Endothelial cell (in vitro differentiated cells): ENCODE measurements at places on chromosomes 12 and 14. TPM values are rescaled to one million over a fixed set of nuclear protein-coding genes. Genes with fewer than 3 reads are reported as not detected.

- peaks cover 19% of the 10 kb centered on the region for H3K27me3 ChIP-seq
- no peak overlapping the region for H3K27ac ChIP-seq
- no peak overlapping the region for H3K4me3 ChIP-seq
- H3K4me1 ChIP-seq, result peaks cover 39% of the 10 kb centered on the region
Measured at GRCh38 chr14:76953311-76953945, 75.1 kb downstream of the IRF2BPL start.

DNA sequence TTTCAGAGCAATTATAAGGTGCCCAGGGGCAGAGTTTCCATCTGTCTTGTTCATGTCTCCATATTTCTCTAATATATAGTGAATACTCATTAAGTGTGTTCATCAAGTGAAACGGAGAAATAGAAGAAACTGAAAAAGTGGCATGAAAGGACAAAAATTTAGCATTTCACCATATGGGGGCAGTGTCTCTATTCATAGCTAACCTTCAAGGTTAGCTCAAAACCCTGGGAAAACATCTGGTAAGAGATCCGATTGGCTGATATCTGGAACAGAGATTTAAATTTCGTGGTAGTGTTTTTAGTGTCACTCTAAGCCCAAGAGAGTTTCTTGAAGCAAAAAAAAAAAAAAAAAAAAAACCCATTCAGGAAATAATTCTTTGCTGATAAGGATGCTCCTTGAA is 367.5 kb downstream of the DAD1 start:
- H3K36me3 ChIP-seq, result peaks cover 4% of the 10 kb centered on the region
- no peak for DNase-seq
- H3K27me3 ChIP-seq, result no peaks in the 10 kb centered on the region
- no peaks in the 10 kb centered on the region for H3K4me1 ChIP-seq
- no peak overlapping the region for H3K27ac ChIP-seq
- no peak overlapping the region for H3K4me3 ChIP-seq

- H3K4me3 ChIP-seq, result no peak overlapping the region
- no peak overlapping the region for H3K27ac ChIP-seq
- DNase-seq, result no peak
- no peaks in the 10 kb centered on the region for H3K27me3 ChIP-seq
- no peaks in the 10 kb centered on the region for H3K36me3 ChIP-seq
- no peaks in the 10 kb centered on the region for H3K4me1 ChIP-seq
Measured at GRCh38 chr14:72154645-72155378, 222.6 kb downstream of the RGS6 start.

NDRG2 gene
- 45.9 TPM for total RNA-seq

GRIP1 gene
- 36.2 TPM for total RNA-seq
